Stimulated activated CD8-positive, alpha-beta memory T cell treated with anti-CD3 and anti-CD28 coated beads, Interleukin-15, amount 100 ng/mL, for 24 hours (primary cell): ENCODE measurements at places on chromosomes 6 and 20.

GRCh38 chr20:63130658-63131577 lies 85.0 kb downstream of the YTHDF1 start:
- no peak for DNase-seq

DNA sequence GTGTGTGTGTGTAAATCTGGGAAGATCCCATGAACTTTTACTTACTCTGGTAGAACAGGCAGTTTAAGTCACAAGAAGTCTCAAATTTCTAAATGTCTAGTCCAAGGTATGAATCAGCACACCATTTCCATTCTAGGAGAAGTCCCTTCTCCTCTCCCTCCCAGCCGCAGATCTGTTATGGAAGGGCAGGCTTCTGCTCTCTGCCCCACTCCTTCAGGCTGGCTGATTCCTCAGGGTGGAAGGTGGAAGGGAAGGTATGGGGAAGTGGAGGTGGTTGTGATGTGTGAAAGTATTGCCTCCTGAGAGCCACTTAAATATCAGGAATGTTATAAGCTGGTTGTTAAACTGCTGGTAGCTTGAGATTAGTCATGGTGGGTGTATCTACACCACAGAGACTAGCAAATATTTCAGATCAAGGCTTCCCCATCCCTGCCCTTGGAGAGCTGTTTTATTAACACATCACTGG lies 44.5 kb upstream of the LAMA4 start:
- DNase-seq: no peak

DNA sequence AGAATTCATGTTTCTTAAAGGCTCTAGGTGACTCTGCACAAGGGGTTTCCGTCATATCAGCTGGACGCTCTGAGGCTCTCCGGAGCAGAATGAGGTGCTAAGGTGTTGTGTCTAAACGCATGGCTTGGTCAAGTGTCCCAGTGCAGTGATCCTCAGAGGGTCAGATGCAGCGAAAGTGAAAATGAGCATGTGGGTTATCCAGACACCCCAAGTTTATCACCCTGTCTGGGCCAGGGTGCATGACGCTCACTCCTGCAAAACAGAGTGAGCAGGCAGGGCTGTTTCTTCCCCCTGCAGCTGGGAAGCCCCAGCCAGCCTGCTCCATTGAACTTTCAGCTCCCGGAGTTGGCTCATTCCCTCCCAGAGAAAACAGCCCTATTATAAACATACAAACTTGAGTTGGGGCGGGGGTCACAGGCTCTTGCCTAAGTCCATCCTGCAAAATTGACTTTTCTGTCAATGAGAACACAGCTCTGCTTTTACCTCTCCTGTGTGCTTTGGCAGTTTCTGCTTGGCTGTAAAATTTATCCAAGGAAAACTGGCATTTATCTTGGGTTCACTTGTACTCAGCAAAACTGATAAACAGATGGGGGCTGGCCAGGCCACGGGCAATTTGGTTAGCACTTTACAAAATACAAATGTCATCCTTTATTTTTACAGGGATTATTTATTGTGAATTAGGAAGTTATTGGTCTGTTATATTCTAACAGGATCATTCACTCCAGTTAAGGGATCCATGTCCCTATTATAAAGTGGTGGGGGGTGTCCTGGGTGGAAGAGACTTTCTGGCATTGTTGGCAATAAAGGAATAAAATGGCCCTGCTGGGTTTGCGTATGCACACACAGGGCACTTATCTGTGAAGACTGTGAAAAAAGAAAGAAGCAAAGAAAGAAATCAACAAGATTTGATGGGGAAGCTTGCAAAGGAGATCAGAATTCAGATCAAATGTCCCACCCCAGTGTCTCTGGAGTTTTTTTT lies 154.9 kb downstream of the FOXA2 start:
- no peak for DNase-seq

GRCh38 chr6:157210954-157211353 lies 112.4 kb downstream of the TMEM242 start:
- no peak for DNase-seq

DNA sequence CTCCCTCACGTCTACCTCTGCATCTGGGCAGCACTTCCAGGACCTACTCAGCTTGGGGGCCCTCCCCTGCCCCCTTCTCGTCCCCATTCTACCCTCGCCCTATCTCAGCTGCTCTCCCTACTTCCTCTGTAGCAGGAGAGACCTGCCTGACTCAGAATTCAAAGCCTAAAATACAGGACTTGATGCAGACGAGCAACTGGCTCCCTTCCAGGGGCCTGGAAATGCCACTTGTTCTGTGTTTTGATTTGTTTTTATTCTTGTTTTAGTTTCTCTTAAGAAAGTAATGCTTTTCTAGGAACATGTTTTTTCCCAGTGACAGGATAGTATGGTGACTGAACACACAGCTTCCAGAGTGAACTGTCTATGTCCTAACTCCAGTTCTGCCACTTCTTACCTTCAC lies 320.4 kb upstream of the CDH4 start:
- no peak for DNase-seq

GRCh38 chr20:24487648-24488047 lies 18.2 kb downstream of the SYNDIG1 start:
- DNase-seq: no peak

GRCh38 chr6:83590416-83590815 lies 78.1 kb downstream of the PRSS35 start:
- DNase-seq: no peak

DNA sequence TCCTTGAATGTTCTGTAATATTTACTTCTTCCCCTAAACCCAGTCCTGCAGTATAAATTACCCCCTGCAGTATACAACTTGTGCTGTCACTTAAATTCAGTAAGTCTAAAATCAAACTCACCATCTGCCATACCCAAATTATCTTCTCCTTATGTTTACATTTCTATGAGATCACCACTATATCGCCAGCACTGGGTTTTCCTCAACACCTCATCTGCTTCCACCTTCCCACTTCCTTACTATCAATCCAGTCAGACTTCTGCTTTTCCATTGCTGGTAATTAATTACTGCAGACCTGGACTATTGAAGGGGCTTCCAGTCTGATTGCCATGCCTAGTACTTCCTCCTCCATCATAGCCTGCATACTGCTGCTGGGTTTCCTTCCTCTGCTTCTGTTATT lies 15.2 kb downstream of the EFHC1 start:
- no peak for DNase-seq

GRCh38 chr6:31651602-31652191 lies 764 bp downstream of the BAG6 start:
- no peak for DNase-seq

DNA sequence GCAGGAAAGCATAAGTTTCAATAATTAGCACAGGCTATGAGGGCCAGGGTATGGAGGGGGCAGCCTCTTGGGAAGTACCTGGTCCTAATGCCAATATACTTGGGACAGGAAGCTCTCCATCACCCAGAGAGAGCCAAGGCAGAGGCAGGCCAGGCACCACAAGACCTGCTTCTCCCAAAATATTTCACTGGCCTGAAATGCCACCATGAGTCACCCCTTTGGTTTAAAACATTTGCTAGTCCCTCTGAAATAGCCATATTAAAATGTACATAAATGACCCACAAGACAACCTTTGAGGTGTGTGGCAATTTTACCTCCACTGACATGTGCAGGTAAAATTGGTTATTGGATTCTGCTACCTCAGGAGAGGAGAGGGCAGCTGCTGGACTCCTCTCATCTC lies 23.4 kb upstream of the SCUBE3 start:
- DNase-seq: no peak

DNA sequence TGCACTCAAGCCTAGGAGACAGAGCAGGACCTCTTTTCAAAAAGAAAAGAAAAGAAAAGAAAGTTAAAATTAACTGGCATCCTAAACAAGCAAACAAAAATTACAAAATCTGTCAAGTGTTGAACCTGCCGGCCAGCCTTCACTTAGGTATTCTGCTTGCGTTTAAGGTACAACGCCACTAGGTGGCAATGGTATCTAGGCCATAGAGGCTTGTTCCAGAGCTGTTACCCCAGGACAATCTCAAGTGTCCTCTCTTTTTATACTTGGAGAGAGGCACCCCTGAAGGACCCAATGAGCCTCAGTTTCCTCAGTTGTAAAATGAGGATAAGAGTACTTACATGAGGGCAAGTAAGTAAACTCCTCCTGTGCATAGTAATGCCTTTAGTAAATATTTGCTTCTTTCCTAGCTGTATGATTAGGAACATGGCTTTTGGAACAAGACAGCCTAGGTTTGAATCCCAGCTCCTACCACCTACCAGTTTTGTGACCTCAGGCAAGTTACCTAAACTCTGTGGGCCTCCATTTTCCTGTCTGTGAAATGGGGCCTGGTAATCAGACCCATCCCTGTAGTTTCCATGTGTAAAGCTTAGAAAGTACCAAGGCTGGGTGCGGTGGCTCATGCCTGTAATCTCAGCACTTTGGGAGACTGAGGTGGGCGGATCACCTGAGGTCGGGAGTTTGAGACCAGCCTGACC lies 5.8 kb upstream of the PACSIN1 start:
- no peak for DNase-seq

GRCh38 chr6:68279793-68280557 lies 355.1 kb upstream of the ADGRB3 start:
- no peak for DNase-seq

DNA sequence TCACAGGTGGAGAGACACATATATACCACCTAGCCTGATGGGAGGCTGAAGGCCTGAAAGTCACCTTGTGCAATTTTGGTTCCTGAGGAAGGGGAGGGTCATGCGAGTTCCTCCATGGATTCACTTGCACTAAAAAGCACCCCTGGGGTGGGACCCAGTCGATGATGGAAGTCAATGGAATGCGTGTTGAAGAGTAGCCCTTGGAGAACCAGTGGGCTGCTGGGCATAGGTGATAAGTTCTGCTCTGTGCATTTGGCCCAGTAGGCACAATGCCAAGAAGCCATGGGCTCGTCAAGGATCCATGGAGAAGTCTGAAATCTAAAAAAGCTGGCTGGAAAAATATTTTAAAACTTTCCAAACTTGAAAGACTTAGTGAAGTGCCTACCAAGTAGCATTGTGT lies 18.9 kb upstream of the SCRT2 start:
- DNase-seq: no peak

GRCh38 chr20:62846166-62846890 lies 15.3 kb downstream of the TCFL5 start:
- no peak for DNase-seq

- no peak for DNase-seq
These were observed 3.8 kb upstream of the ARFGAP1 start for GRCh38 chr20:63268671-63269439.

- DNase-seq: no peak
These were observed 409.5 kb downstream of the ADGRB3 start for GRCh38 chr6:69044534-69044933.

DNA sequence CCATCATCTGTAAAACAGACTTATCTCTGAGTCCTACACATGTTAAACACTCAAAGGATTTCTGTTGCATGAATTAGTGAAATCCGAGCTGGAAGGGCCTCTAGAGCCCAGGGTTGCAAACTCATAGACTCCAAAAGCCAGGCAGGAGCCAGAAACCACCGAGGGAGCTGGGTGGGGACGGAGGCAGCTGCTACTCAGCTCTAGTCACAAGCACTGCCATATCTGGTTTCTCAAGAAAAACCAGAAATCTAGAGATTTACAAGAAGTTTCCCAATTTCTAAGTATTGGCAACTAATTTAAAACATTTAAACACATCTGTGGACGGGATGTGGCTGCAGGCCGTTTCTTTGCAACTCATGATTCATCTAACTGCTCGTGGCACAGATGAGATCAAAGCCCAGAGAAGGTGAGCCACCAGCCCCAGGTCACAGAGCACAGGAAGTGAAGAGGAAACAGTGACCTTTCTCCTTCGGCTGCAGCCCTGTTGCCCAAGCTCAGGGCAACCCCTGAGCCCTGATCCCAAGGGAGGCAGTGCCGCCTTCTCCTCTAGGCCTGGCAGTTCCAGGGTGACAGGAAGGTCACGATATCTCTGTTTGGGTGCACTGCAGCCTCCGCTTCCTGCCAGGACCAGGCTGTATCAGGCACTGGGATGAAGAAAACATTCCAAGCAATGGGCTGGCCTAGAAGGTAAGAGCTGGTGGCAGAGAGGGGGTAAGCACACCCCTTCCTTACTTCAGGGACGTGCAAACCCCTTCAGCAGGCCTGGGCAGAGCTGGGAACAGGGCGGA lies 26.4 kb upstream of the PTGIS start:
- DNase-seq: no peak

DNA sequence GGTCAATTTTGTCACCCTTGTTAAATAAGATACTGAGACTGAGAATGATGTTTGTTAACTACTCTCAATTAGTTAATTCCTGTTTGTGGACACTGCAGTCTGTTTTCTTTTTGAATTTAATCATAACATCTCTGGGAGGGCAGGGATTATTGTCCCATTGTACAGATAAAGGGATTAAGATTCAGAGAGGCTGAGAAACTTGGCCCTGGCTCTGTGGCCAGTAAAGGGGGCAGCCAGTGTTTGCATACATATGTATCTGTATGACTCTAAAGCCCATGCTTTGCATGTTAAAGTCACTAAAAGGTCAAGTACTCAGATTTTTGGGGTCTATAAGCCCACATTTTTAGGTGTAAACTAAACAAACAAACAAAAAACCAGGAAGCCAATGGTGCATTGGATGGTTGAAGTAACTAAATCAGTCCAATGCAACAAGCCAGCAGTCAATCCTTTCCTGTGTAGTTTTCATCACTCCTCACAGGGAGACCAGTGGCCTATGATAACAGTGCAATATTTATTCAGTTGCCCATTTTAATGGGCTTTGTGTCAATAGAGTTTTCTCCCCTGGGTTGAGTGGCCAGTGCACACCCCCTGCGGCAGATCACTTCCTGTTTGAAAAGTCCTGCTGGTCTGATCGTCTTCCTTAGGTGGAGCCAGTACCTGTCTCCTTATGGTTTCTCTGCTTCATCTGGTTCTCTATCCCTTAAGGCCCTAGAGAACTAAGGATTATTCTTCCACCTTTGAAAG lies 106.7 kb downstream of the SLX4IP start:
- no peak for DNase-seq

DNA sequence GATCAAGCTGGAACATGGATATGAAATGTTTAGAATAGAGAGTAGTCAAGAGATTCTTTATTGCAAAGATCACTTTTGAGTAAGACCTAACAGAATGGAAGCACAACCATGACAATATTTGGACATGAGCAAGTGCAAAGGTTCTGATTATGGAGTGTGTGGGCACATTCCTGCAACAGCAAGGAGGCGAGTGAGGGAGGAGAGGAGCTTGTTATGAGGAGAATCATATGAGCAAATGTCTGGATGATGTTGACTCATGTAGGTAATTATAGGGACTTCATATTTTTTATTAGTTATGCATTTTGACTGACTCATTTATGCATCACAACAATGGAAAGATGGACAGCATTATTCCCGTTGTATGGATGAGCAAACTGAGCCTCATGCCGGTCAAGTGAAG lies 100.8 kb upstream of the SLC35B3 start:
- DNase-seq: no peak

DNA sequence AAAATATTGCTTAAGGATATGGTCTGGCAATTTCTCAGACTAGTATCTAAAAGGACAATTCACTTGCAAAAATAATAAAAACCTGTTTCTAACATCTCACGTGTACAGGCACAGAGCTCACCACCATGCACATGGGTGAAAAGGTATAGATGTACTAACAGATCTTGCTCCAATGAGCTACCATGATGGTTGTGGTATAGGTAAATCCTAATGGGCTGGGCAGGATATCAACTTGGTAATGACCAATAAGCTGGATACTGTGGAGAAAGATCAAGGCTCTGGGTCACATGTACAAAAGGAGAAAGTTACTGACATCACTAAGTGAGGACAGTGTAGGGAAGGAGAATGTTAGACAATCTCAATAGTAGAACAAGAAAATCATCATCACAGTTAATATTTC lies 111.0 kb upstream of the NUP153 start:
- DNase-seq: no peak

GRCh38 chr20:37194621-37195417 lies 15.5 kb upstream of the MROH8 start:
- no peak for DNase-seq
